ENCODE measurements at places on chromosomes 2 and 18.

GRCh38 chr2:202373490-202373889 lies 2.6 kb upstream of the BMPR2 start:
- no peak for DNase-seq

GRCh38 chr2:140814141-140814540 lies 1316.7 kb downstream of the LRP1B start:
- DNase-seq = no peak

GRCh38 chr2:88127888-88128653 lies at the start of gene FABP1:
TSS of gene FABP1 (minus strand) at chr2:88128062. CDS start at chr2:88128017, 45 bp downstream.
- DNase-seq = no peak

- no peak for DNase-seq
Measured at GRCh38 chr18:24771300-24771699, 310.9 kb downstream of the HRH4 start.

DNA sequence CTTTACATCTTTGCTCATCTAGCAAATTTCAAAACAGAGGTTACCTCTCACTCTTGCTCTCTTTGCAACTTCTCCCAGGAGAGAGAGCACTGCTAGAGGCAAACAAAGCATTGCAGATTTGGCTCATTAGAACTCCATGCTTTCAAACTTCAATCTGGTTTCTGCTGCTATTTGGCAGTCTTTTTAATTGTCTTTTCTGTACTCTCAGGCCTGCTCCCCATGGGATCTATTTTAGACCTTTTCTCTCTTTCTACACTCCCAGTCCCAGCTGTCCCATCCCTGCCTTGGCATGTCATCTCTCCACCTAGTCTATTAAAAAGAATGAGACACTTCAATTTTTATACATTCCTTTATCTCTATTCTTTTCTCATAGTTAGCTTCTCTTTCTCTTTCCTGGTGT lies 15.2 kb downstream of the KCNJ3 start:
- DNase-seq = no peak

DNA sequence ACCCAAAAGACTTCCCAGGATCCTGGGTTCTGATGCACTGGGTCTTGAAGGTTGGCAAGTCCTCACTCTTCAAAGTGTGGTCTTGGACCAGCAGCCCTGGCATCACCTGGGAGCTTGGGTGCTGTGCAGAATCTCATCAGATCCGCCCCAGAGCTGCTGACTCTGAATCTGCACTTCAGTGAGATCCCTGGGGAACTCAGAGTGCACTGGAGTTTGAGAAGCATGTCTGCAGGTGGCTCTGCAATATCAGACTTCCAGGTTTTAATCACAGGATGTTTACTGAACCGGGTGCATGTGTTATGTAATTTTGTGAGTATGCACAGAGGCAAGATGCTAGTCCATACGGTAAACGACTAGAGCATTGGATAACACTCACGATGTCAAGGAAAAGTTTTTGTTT lies 58.0 kb upstream of the BOD1L2 start:
- no peak for DNase-seq

DNA sequence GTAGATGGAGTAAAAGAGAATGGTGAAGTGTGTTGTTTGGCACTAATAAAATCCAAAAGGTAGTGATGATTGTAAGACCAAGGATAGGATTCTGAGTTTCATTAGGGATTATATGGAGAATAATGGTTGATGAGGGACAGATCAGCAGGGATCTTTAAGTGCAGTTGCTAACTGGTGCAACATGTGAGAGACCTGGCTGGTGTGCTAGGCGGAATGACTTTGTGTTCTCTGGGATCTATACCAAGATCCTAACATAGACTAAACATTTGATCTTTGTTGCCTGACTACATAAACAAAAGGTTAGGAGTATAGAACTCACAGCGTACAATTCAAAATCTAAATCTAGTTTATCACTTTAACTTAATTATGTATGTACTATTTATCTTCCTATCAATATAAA lies 135.4 kb downstream of the PTRHD1 start:
- DNase-seq = no peak

DNA sequence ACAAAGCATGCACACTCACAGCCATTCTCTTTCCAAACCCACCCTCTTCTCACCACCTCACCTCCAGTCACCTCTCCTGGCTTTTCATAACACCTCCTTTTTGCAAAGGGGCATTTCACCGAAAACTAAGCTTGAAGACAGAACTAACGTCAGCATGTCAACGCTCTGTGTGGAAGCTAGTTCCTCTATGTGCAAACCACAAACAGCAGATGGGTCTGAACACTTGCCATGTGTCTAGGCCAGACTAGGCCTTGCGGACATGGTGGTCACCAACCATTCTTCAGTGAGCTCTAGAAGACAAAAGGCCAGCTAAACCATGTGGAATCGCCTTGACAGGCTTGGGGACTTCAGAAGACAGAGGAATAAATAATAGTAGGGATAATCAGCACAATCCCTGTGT lies 148.5 kb downstream of the TXNL1 start:
- DNase-seq = no peak

Data from activated CD4-positive, CD25-positive, alpha-beta regulatory T cell treated with anti-CD3 and anti-CD28 coated beads, Interleukin-2, amount 50 U/mL, for 72 hours (primary cell).